ENCODE measurements at places on chromosomes 4 and X.

DNA sequence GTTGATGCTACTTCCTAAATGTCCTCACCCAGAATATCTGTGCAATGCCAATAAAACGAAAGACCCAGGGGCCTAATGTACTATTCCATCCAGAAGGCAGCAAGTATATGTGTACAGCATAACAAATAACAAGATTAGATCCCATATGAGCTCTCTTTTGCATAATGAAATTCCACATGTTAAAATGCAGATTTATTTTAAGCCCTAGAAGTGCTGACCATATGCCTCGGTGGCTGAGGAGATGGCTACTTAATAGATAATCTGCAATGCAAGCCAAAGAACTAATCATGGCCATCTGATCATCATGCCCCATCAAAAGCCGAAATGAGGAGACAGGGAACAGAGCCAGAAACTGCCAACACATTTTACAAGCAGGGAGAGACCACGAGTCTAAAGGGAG lies 293.5 kb downstream of the KCNIP4 start:
- no peak for DNase-seq

GRCh38 chrX:86002076-86002896 lies 45.1 kb downstream of the CHM start:
- DNase-seq: no peak

DNA sequence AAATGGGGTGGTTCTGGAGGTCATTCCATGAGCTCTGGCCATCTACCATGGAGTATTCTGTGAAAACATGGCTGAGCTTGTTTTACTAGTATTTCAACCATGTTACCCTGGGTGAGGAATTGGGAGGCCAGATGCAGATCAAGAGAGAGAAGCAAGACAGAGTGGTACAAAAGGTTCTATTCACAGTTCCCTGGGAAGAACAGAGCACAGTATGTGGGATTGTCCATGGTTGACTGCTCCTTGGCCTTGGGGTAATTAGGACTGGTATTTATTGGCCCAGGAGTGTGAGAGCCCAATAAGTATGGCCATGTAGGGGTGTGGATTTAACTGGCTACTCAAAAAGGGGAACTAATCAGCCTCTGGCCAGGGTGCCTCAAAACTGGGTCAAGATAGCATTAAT lies 239.7 kb upstream of the GATB start:
- DNase-seq: no peak

GRCh38 chr4:169098969-169099690 lies 89.1 kb upstream of the CBR4 start:
- no peak for DNase-seq

GRCh38 chr4:163251204-163251603 lies 81.2 kb downstream of the NPY1R start:
- DNase-seq: no peak

DNA sequence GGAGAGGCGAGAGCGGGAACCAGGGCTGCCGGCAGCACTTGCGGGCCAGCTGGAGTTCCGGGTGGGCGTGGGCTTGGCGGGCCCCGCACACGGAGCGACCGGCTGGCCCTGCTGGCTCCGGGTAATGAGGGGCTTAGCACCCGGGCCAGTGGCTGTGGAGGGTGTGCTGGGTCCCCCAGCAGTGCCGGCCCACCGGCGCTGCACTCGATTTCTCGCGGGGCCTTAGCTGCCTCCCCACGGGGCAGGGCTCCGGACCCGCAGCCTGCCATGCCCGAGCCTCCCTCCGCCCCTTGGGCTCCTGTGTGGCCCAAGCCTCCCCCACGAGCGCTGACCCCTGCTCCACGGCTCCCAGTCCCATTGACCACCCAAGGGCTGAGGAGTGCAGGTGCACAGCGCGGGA lies 25.2 kb upstream of the KIT start:
- no peak for DNase-seq

DNA sequence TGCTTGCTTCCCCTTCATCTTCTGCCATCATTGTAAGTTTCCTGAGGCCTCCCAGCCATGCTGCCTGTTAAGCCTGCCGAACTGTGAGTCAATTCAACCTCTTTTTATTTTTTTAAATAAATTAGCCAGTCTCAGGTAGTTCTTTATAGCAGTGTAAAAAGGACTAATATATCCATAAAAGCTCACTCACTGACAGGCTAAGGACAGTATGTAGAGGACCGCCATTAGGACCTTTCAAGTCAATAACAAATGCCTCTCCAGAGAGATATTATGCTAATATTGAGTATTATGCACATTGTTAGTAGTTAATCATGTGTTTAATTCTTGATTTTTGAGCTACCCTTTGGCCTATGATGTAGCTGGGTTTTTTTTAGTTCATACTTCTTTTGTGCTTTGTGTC lies 62.6 kb upstream of the GYPA start:
- DNase-seq: no peak

GRCh38 chr4:171376724-171377123 lies 436.5 kb upstream of the GALNTL6 start:
- no peak for DNase-seq

DNA sequence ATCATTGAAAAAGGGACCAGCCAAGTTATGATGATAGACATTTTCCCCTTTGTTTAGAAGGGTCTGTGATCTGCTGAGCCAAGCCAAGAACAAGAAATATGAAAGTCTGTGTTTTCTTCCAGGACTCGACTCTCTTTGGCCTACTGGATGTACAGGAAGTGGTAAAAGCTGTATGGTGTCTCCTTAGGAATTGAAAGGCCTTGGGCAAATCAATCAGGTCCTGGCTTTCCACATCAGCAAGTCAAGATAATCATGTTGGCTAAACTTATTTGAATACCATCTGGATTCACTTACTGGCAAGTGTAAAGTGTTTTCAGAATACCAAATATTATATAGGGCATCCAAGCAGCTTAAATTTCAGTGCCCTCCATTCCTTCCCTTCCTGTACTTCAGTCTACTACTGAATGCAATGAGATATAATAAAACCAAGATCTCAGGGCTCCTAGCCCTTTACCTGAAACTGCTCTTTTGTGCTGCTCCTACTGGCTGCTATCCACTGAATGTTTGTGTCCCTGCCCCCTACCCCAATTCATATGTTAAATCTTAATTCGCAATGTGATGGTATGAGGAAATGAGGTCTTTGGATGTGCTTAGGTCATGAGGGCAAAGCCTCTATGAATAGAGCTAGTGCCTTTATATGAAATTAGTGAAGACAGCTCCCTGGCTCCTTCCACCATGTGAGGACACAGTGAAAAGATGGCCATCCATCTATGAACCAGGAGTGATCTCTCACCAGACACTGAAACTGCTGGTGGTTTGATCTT lies 578.0 kb downstream of the SPRY1 start:
- DNase-seq: no peak

DNA sequence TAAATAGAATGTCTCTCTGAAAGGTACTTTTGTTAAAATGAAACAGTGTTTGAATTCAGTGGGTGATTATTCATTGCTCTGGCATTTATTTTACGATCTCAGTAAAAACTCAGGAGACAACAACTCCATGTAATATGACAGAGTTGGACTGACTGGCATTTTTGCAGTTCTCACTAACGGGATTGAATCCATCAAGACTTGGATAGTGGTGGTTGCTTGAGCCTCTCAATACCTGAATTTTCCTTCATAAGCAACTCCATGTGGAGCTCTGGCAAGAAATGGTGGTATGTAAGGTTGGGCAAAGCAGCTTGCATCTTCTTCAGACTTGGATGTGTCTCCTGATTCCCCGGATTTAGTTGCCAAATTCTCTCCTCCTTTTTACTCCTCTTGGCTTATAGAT lies 72.7 kb downstream of the FRMPD4 start:
- no peak for DNase-seq
